ENCODE measurements at places on chromosomes 16 and 17. TPM values are rescaled to one million over a fixed set of nuclear protein-coding genes. Genes with fewer than 3 reads are reported as not detected.
A peak's percentile ranks its signal among the peaks of the same experiment; 100 is the strongest.

DNA sequence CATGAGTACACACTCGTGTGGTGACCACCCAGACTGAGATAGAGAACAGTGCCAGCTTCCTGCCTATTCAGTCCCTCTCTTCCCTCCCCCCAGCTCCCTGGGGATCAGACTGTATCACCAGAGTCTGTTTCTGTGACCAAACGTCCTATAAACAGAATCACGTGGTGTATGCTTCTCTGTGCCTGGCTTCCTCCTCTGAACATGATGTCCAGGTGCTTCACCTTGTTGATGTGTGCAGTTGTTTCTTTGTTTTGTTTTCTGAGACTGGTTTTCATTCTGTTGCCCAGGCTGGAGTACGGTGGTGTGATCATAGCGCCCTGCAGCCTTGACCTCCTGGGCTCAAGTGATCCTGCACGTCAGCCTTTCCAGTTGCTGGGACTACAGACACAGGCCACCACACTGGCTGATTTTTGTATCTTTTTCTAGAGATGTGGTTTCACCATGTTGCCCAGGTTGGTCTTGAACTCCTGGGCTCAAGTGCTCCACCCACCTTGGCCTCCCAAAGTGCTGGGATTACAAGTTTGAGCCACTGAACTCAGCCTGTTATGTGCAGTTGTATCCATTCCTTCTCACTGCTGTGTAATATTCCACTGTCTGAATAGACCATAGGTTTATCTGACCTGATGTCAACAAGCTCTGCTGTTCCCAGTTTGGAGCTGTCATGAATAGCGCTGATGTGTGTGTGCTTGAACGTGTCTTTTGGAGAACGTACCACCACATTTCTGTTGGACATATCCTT is 28.9 kb upstream of the PRM1 start:
- DNase-seq = no peak

DNA sequence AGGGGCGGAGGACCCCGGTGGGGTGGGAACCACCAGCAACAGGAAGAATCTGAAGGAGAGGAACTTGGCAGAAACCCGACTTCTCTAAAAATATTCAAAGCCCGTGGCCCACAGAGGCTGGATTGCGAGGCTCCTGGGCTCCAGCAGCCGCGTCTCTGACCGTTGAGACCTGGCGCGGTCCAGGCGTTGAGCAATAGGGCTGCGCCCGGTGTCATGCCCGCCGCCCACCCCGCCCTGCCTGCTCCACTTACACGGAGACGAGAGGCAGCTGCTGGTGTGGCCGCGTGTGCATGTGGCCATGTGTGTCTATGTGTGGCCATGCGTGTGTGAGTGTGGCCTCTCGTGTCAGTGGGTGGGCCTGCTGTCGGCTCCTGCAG is 83.6 kb downstream of the IRF8 start:
- DNase-seq = peak; percentile 38

DNA sequence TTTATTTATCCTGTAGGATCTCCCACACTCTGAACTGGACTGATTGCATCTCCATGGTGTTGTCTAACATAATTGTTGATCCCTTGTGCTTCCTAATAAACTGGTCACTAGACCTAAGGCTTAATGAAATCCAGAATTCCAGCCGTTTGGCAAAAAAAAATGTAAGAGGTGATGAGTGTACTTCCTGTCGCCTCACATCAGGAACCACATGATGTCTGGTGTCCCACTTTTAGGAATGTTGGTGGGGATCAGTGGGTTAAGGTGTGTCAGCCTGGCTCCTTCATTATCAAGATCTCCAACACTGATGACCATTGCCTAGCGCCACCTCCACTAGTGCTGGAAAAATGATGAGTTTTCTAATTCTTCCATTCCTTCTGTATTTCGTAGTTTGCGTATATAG is 18.6 kb upstream of the LONP2 start:
- DNase-seq = no peak

DNA sequence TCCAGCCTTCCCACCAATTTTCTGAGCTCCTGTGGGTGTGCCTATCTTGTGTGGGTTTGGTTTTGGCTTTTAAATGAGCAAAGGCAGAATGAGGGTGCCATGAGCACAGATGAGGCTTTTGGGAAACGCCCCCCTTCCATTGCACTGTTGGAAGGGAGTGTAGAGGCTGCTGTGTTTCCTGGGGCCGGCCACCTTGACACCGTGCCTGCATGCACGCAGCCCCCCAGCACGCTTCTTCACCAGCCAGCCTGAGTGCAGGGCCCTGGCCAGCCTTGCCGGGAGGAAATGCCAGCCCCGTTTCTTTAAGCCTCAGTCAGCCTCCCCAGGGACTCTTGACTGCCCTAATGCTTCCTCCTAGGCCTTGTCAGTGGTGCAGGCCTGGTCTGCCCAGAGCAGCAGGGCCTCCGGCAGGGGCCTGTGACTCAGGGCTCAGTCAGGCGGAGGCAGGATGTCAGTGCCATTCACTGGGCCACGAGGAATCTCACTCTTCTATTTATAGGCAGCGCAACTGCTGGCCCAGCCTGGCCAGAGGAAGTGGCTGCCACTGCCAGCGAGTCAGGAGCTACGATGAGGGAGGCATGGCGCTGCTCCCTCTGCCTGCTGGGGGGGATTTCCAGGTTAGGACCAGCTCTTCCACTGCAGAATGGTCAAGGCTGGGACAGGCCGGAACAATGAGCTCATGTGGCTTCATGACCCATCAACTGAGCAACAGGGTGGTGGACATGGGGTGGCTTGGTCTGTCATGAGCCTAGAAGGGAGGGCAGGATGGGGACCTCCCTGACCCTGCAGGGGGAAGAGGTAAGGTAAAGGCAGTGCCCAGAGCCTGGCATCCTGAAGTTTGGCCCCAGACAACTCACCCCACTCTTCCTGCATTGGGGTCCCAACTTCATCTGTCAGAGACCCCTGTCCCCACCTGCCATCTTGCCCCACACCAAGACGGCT is 205.2 kb downstream of the RAB11FIP4 start:
- peak; percentile 76 for DNase-seq

DNASE1 gene
- 5.8 TPM for total RNA-seq
